ENCODE measurements at places on chromosomes 13 and 19. TPM values are rescaled to one million over a fixed set of nuclear protein-coding genes. Genes with fewer than 3 reads are reported as not detected.

TNFSF13B gene
- total RNA-seq = 4.5 TPM

ZNF540 gene
- total RNA-seq = 1.8 TPM

KLK1 gene
- not detected for total RNA-seq

MISP gene
- 0.16 TPM for total RNA-seq

FSD1 gene
- total RNA-seq = not detected

SLC10A2 gene
- total RNA-seq = not detected

IGFL2 gene
- not detected for total RNA-seq

CD79A gene
- total RNA-seq = 1.8 TPM

KCNRG gene
- total RNA-seq = 1.6 TPM

TMEM190 gene
- not detected for total RNA-seq

ZNF155 gene
- 15.1 TPM for total RNA-seq

DNA sequence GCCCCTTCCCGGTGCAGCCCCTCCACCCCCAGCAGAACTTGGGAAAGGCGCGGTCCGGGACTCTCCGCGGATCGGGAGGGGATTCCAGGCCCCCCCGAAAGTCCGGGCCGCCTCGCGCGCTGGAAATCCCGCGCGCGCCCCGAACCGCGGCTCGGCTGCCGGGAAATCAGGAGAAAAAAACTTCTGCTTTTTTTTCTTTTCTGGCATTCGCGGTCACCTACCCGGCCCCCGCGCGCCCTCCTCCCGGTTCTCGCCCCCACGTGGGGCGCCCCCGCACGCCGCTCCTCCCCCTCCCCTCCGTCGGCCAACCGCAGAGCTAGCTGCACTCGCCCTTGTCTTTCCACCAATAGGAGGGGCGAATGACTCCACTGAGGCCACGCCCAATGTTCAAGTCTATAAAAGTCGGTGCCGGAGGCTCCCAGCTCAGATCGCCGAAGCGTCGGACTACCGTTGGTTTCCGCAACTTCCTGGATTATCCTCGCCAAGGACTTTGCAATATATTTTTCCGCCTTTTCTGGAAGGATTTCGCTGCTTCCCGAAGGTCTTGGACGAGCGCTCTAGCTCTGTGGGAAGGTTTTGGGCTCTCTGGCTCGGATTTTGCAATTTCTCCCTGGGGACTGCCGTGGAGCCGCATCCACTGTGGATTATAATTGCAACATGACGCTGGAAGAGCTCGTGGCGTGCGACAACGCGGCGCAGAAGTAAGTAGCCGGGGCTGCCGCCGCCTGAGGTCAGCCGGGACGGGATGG is at the start of gene GADD45B:
Gene GADD45B (plus strand): TSS at position 426 of the 749 bp plus-strand sequence. CDS start 232 bp downstream, at position 658.
- peak; percentile 96 for DNase-seq

GRCh38 chr19:33393286-33394005 is 19.9 kb downstream of the CEBPG start:
- no peak for DNase-seq

DNA sequence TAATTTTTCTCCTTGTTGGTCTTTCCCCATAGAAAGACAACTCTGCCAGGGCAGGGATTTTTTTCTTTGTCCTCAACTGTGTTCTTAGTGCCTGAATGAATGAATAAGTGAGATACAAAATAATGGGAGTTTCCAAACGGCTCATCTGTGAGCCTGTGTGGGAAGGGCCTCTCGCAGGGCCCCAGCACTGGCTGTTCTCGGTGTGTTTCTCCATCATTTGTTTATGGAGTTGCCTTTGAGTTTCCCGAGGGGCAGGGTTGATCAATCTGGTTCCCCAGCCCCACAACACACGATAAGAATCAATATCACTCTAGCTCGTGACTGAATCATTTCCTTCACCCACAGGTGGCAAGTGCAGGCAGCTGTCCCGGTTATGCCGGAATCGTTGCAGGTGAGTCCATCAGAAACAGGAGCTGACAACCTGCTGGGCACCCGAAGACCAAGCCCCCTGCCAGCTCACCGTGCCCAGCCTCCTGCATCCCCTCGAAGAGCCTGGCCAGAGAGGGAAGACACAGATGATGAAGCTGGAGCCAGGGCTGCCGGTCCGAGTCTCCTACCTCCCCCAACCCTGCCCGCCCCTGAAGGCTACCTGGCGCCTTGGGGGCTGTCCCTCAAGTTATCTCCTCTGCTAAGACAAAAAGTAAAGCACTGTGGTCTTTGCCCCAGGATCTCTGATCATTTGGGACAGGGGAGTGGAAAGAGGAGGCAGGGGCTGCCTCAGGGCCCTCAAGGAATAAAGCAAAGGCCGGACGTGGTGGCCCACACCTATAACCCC is 14.9 kb downstream of the FXYD5 start:
- no peak for DNase-seq

DNA sequence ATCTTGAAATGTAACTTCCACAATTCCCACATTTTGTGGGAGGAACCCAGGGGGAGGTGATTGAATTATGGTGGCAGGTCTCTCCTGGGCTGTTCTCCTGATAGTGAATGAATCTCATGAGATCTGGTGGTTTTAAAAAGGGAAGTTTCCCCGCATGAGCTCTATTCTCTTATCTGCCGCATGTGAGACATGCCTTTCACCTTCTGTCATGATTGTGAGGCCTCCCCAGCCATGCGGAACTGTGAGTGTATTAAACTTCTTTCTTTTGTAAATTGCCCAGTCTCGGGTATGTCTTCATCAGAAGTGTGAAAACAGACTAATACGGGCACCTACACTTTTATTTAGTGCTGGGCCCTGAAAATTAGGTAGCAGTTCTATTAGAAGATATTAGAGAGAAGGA is 45.8 kb downstream of the TNFSF13B start:
- DNase-seq = no peak

DNA sequence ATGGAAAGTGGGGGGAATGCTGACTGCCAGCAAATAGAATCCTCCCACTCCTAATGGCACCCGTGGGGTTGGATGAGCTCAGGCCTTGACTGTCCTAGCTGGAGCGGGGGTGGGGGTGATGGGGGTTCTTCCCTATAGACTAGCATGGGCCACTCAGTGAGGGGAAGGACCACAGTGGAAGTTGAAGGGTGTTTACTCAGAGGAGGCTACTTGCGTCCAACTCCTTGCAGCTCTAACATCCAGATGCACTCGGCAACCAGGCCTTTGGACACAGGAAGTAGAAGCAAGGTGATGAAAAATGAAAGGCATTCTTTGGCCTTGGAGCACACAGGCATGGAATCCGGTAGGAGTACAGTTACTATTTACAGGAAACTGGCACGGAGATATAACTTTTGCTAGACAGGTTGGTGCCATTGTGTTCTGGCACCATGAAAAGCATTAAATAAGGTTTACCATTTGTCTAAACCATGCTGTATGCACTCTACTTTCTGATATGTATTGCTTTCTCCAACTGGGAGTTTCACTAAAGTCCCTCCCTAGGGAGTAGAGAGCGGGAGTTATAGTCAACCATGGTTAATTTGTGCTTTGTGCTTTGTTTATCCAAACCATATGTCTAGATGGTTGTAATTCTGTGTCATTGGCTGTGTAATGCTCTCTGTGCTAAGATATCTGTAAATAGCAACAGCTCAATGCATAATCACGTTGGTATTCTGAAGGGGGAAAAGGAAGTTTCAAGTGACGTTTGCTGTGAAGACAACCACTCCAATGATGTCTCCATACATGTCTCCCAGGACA is 125.3 kb downstream of the TSHZ3 start:
- DNase-seq = no peak

- DNase-seq = no peak
Observed at GRCh38 chr13:96020155-96020575, 33.0 kb downstream of the UGGT2 start.

- DNase-seq = no peak
Observed at GRCh38 chr19:39906820-39907611, 27.4 kb downstream of the FCGBP start.

GRCh38 chr19:44960906-44961728 is 5.9 kb downstream of the CLPTM1 start:
- DNase-seq = no peak

DNA sequence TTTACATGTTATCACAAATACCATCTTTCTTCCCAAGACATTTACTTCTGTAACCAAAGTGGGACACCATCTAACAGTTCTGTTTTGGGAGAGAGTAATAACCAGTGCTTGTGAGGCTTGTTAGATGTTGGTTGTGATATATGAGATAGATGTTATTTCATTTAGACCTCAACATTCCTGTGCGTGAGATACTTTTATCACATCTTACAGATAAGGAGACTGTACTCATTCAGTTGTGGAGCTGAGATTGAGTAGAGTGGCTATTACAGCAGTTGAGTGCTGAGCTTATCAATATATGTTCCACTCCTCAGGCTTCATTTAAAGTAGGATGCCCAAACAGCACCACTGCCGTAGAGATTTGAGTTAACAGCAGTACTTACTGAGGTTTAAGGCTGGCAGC is 43.1 kb downstream of the USPL1 start:
- DNase-seq = no peak

DNA sequence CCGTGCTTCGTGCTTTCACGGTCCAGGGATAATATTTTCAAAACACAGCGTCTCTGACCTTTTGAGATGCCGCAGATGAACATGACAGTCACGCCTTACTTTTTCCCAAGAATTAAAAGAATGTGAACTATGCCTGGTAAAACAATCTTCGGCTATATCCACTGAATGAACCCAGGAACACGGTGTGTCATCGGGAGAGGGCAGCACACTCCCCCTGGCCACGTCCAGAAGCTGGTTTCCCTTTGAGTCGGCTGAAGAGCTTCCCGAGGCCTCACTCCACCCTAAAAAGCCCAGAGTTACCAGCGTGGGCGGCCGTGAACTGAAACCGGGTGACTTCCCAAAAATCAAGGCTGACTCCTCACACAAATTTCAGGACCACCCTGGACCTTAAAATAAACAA is 22.9 kb upstream of the SHISA2 start:
- no peak for DNase-seq

DNA sequence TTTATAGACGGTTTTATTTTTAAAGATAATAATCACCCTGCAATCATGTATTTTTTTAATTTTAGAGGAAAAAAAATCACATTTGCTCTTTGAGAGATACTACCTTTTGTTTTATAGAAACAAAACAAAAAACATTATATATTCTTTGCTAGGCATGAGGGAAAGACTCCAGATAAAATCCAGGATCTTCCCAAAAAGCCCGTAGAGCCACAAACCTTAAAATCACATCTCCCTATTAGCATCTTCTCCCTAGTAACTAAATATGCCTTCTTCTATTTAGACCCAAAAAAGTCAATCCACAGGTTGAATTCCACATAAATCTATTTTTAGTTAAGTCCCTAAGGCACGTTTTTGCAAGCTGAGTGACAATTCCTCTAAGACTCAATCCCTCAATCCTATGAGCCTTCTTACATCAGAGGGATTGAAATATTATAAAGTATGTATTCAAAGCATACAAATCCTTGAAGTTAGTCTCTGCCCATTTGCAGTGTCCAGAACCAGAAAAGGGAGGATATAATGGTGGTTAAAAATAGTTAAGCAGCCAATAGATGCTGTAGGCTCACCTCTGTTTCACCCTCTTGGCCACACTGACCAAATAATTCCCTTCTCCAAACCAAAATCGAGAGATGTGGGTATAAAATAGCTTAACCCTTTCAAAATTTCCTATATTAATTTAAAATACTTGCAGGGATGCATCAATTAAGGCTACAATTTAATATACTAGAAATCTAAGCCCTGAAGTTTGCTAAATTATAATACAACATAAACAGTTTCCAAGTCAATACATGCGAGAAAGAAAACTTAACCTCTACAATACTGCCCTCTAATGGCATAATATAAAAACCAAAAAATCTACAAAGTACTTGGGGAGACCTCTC is 64.0 kb downstream of the SERP2 start:
- DNase-seq = no peak

GRCh38 chr19:49951806-49952478 is 9.0 kb downstream of the SIGLEC11 start:
- DNase-seq = peak; percentile 24

DNA sequence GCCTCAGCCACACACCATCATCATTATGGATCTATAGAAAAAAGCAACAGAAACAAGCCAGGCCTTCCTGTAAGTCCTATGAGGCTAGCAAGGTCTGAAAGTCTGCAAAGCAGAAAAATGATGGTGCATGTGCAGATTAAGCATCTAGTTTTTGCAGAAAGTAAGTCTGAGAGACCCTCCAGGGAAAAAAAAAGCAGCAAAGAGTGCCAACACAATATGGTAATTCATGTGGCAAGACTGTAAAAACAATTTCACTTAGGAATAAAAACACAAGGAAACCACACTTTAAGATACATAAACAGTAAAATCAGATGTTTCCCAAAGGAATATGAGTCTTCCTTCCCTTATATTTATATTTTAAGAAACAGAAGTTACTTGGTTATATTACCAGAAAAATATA is 112.3 kb upstream of the FBXL3 start:
- no peak for DNase-seq

- DNase-seq = no peak
Observed at GRCh38 chr13:29991343-29991742, 140.9 kb upstream of the UBL3 start.

- DNase-seq = no peak
Observed at GRCh38 chr19:10219678-10220077, 11.5 kb downstream of the S1PR2 start.

- no peak for DNase-seq
Observed at GRCh38 chr13:112984954-112985802, 16.2 kb downstream of the MCF2L start.

- no peak for DNase-seq
Observed at GRCh38 chr19:40799558-40800338, 757 bp downstream of the EGLN2 start.

- DNase-seq = no peak
Observed at GRCh38 chr19:55005684-55006488, 32.2 kb downstream of the GP6 start.

DNA sequence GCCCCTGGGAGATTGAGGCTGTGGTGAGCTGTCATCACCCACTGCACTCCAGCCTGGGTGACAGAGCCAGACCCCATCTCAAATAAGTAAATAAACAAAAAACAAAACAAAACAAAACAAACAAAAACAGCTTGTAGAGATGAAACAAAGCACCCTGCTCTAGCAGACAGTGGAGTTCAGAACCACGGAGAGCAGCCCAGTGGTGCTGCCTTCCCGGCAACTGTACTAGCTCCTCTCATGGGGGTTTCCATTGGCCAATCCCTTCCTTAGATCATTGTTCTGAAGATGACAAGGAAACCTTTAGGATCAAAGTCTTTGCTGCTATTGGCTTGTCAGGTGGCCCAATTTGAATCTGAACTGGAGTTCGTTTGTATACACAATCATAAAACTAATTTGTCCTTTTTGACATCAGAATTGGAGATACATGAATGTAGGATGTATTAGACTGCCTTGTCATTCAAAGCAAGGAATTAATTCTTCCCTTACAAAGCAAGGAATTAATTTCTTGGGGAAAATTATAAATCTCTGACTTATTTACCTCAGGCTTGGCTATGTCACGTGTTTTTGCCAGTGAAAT is 19.7 kb upstream of the SYCN start:
- no peak for DNase-seq

DNA sequence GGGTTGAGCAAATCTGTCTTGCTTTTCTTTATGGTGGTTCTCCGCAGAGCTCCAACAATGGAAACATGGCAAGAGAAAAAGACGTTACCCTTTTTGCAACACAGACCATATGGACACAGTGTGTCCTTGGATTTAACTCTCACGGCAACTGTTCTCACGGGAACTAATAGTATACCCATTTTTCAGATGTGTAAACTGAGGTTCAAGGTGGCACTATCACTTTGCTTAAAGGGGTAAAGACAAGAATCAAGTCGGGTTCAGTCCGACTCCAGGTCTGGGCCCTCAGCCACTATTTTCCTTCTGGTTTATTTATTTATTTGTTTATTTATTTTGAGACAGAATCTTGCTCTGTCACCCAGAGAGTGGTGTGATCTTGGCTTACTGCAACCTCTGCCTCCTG is 176.0 kb downstream of the CACNA1A start:
- DNase-seq = no peak

GRCh38 chr19:2387367-2388288 is 27.6 kb downstream of the TMPRSS9 start:
- DNase-seq = no peak

- no peak for DNase-seq
Observed at GRCh38 chr19:6098574-6098973, 11.7 kb downstream of the RFX2 start.
